Kidney tubule cell (primary cell): ENCODE measurements at places on chromosomes 13 and 19.
A peak's percentile ranks its signal among the peaks of the same experiment; 100 is the strongest.

DNA sequence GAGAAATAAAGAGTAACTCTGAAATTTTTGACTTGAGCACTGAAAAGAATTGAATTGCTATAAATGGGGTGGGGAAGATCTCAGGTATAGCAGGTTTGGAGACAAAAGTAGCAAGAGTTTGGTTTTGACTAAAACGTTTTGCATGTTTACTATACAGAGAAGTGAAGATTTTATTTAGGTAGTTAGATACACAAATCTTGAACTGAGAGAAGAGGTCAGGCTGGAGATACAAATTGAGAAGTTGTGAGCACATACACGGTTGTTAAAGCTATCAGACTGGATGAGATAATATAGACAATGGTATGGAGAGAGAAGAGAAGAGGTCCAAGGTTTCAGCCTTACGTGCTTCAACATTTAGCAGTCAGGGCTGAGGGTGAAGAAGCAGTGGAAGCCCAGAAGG lies 420.9 kb downstream of the FOXO1 start:
- DNase-seq: no peak

GRCh38 chr13:71626421-71627117 lies 240.4 kb downstream of the DACH1 start:
- no peak for DNase-seq

DNA sequence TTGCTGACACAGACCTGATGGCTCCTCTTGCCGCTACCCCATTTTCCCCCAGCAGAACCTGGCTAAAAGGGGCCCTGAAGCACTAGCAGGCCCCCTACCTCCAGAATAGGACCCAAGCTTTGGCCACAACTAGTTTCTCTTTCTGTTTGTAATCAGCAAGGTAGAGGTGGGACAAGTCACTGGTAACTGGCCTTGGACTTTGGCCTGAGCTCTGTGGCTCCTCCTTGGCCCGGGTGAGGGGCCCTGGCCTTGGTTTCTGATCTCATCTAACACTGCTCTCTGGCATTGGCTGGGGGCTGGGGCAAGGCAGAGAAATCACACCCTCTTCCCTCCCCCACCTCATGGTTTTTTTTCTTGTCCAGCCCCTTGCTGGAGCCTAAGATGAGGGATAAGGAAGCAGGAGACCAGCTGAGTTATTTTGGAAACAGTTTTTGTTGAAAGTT lies 2.1 kb downstream of the CALM3 start:
- peak; percentile 32 for DNase-seq

DNA sequence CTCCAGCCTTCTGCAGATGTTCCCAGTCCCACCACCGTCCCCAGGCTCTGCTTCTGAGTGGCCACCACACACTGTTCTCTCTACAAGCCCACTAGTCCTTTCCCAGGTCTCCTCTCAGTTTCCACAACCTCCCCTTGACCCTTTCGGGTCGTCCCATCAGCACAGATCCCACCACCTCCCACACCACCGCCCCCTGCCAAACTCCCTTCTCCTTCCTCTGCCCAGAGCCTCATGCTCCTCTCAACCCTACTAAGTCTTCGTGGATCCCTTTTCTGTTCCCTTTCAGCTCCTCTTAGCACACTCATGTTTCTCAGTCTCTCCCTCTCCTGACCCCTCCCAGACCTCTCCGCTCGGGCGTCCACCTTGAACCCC lies 1.9 kb downstream of the NAPA start:
- no peak for DNase-seq

- no peak for DNase-seq
Observed at GRCh38 chr13:34507630-34508029, 434.4 kb upstream of the NBEA start.

GRCh38 chr19:11164879-11165406 lies 9.4 kb upstream of the SPC24 start:
- no peak for DNase-seq

DNA sequence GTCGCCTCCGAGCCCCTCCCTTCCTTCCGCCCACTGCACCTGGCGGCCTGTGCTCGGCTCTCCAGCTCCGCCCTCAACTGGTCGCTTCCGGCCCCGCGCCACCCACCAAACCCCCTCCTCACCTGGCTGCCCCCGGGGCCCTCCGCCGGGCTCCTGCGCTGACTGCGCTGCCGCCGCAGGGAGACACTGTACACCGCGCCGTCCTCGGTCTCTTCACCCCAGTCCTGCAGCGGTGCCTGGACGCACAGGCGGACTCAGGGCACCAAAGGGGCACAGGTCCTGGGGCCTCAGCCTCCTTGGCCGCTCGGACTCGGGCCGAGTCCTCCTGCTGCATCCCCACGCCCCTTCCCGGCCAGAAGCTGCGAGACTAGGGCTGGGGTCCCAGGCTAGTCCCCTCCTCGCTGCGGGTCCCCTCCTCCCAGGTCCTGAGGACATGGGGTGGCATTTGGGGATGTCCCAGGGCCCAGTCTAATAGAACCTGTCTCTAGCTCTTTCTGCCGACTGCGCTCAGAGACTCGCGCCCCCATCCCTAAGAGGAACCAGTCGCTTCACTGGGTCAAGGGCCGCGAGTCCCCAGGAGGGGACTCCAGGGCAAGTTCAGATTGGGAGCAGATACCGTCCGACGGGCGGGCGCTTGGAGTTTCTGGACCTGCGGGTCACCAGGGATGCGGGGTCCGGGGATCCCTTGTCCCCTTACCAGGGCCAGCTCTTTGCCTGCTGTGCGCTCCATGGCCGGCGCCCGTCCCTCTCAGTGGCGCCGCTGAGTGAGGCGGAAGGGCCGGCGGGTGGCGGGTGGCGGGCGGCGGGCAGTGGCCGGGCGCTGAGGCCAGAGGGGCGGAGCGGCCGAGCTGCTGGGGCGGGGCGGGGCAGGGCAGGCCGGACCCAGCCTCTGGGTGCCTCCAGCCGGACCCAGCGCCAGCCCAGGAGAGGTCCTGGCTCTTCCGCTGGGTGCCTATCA lies at the start of gene RGL3:
TSS of gene RGL3 (minus strand) at position 766 of the 958 bp plus-strand sequence. CDS start at position 730, 36 bp downstream.
- peak; percentile 59 for DNase-seq

DNA sequence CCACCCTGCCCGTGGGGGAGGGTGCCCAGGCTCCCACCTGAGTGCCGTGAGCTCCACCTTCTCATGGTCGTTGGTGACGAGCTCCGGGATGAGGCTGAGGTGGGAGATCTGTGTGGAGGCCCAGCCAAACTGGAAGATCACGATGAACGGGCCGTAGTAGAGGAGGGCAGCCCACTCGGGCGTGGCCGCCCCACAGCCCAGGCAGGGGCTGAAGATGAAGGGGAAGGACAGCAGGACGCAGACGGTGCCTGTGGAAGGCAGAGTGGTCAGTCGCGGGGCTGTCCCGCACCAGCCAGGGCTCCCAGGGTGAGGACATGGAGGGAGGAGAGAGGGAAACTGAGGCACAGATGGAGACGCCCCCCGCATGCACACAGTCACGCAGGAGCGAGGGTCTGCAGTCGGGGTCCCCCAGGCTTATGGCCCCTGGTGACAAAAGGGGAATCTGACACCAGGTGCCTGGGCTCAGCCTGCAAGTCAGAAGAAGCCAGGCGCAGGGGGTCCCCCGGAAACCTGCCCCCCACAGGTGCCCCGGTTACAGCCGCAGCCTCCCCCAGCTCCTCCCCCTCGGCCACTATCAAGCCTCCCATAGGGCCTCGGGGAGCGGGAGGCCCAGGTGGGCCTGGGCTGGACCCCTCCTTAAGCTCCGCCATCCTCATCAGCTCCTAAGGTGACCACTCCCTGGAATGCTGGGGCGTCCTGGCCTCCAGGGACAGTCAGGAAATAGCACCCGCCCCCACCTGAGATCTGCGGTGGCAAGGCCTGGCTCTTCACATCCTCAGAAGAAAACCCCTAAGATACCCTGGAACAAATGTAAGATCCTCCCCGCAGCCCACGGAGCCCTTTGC lies 6.2 kb downstream of the MFSD12 start:
- DNase-seq: no peak
